Dermis microvascular lymphatic vessel endothelial cell (primary cell): ENCODE measurements at places on chromosomes 7 and 10. TPM values are rescaled to one million over a fixed set of nuclear protein-coding genes. Genes with fewer than 3 reads are reported as not detected.

DNA sequence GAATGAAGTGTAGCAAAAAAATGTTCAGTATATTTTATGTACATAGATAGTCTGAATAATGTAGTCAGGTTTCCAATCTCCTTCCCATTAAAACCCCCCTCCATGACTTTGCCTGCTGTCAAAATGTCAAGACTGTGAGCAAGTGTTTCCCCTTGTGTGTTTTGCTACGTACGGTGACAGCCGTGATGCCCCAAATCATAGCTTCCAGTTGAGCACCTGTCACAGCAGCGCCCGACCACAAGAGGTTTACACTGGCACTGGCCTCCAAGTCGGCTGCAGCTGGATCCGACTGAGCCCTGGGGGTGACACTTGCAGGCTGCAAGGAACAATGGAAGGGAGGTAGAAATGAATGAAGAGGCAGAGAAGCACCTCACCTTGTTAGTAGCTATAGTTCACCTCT is 62.3 kb downstream of the LAMB4 start:
- DNase-seq = no peak

DNA sequence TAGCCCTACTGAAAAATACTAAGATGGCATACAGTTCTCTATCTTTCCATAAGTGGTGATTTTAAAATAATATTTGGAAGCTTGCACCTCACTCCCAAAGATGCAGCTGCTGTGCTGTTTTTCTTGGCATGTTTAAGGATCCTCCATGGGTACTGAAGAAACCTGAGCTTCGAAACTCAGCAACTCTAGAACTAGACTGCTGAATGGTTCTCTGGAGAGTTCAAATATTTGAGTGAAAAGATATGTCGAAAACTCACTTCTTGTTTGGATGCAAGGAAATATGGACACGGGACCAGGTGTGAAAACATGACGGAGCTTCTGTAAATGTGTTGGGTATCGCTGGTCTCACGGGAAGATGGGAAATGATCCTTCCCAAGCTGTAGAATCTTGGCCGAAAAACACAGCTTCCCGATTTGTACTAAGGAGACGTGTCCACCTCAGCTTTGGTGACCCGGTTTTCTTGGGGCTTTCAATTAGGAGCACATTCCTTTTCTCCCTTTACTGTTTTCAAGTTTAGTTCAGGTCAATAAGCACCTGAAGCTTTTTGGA is 543.8 kb upstream of the NRP1 start:
- no peak for DNase-seq

GRCh38 chr7:74289659-74290552 is 699 bp downstream of the CLIP2 start:
- DNase-seq = no peak

DNA sequence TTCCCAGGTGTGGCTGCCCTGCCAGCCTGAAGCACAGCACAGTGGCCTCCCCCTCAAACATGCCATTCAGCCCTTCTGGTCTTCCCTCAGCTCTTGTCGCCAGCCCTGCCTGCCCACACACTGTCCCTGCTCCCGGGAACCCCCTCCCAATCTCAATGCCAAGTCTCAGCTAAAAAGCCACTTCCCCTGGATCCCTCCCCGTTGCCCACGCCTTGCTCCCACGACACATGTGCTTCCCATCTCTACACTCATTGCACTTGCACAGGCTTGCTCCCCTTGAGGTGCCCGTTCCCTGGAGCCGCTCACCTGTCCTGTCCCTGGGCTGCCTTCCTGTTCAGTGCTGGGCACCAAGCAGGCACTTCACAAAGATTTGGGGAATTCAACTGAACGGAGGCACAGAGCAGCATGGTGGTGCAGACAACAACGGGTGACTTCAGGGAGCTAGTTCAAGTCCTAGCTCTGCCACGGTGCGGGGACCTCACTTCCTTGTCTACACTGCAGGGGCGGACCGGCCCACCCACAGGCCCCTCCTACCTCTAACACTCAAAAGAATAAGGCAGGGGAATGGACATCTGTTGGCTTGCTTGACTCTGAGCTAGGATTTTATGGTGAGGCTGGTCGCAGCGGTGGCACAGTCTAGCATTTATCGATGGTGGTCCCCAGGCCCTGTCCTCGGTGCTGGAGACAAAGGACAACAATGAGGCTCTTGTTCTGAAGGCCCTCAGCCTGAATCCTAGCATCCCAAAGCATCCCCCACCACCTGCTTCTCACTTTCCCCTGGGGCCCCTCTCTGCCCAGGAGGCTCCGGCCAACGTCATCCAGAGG is 18.4 kb downstream of the RGS10 start:
- no peak for DNase-seq

- DNase-seq = no peak
Measured at GRCh38 chr7:3057066-3057420, 13.4 kb upstream of the CARD11 start.

DNA sequence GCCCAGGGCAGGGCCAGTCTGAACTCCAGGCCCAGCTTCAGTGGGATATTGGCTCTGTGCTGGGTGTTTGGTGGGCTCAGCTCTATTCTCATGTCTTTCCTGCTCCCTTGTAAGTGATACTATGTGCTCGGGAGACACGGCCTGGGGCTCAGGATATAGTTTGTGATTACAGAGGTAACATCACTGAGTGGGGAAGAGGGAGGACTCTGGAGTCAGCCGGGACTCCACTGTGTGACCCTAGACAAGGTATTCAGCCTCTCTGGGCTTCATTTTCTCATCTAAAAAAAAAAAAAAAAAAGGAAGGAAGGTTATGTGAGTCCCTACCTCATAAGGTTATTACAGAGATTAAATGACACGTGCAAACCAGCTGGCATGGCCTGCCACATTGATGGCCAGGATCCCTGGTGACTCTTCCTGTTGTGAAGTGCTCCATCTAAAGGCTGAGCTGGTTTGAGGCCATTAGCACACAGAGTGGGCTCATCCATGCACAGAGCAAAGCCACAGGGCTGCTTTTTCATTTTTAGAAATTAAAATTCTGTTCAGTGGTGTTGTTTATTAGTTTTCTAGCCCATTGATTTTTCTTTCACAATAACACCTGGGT is 15.7 kb downstream of the SLC13A4 start:
- peak; percentile 12 for DNase-seq

DNA sequence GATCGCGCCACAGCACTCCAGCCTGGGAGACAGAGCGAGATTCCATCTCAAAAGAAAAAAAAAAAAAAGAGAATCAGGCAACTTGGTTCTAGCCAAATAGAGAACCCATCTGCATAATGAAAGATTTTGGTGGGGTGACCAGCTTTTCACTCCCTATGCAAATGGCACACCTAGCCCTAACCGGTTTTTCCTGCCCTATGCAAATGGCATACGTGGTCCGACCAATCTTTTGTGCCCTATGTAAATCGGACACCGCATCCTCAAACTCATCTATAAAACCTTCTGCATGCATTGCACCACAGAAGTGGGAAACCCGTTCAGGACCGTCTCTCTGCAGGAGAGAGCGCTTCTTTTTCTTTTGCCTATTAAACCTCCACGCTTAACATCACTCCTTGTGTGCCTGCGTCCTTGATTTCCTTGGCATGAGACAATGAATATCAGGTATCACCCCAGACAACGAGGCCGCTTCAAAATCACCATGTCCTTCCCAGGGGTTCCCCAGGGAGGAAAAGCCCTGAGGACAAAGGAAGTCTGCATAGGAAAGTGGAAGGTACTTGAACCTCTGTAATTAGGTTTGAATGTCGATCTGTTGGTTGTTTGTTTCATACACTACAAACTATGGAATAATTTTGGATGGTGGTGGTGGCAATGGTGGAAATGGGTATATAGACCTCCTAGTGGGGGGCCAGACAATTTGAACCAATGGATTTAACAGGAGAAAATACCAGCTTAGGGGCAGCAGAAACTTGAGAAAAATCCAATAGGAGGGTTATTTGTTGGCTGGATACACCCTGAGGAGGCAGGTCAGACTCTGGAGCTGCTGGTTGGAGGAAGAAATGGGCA is 396.2 kb downstream of the TYW1 start:
- DNase-seq = no peak

- DNase-seq = no peak
Measured at GRCh38 chr10:62185919-62186692, 82.5 kb downstream of the RTKN2 start.

GRCh38 chr7:36670585-36671431 is 53.5 kb downstream of the AOAH start:
- peak; percentile 68 for DNase-seq

- no peak for DNase-seq
Measured at GRCh38 chr10:117547016-117547715, 4.6 kb downstream of the EMX2 start.

DNA sequence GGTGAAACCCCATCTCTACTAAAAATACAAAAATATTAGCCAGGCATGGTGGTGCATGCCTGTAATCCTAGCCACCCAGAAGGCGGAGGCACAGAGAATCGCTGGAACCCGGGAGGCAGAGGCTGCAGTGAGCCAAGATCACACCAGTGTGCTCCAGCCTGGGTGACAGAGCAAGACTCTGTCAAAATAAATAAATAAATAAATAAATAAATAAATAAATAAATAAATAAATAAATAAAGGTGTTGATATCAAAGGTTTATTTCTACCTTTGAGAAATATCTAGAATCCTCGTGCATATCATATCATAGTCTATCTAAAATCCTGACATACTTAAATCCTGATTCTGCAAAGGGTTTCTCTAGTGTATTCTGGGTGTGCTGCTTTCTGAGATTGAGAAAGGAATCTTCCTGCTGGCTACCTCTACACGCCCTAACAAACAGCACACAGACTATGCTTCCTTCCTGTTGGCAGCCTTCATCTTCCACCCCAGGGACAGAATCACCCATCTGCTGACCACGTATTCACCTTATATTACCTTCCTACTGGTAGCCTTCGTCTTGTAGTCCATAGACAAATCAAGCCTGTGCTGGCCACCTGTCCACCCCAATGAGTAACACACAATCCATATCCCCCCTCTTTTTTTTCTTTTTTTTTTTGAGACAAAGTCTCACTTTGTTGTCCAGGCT is 8.7 kb downstream of the ABLIM1 start:
- DNase-seq = peak; percentile 39

DNA sequence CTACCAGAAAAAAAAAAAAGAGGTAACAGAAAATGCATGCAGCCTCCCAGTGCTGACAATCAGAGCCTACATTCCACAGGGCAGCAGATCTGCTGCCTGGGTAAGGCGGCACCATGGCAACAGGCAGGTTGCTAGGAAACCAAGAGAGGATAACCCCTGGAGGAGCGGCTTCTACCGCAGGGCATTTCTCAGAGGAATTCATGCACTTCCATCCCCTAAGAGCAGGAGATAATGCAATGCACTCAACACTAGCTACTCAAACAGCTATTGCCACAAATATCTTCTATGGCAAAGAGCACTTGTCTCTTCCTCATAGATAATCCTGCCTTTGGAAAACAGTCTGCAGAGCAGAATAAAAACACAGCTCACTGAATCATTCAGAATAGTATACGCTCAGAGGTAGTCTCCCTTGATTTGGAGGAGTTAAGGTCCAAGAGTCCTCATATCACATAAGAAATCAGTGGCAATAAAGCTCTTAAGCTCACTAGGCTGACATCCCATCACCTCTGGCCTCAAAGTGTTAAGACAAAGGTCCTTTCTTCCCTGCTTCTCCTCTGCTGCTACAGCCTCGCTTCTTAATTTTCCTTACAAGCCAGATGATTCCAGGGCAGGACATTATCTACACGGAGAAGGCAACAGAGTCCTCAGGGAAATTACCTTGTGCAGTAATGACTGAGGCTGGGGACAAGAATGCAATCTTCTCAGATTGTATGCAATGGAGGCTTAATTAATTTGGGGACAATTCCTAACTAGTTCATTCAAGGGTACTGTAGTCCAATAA is 10.7 kb downstream of the PSAP start:
- DNase-seq = peak; percentile 48

DNA sequence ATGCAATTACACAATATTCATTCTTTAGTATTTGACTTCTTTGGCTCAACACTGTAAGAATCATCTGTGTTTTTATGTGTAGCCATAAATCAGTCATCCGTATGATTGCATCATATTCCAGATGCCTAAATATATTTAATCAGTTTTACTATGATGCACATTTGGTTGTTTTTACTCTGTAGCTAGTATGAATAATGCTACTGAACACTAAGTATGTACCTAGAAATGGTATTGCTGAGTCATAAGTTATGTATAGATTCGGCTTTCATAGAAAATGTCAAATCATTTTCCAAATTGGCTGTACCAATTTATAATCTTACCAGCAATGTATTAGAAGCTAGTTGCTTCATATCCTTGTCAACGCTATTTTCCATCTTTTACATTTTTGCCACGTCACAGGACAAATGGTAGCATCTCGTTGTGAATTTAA is 197.3 kb upstream of the PLXNA4 start:
- DNase-seq = no peak

GRCh38 chr10:78937800-78938694 is 130.7 kb upstream of the ZMIZ1 start:
- peak; percentile 64 for DNase-seq

DNA sequence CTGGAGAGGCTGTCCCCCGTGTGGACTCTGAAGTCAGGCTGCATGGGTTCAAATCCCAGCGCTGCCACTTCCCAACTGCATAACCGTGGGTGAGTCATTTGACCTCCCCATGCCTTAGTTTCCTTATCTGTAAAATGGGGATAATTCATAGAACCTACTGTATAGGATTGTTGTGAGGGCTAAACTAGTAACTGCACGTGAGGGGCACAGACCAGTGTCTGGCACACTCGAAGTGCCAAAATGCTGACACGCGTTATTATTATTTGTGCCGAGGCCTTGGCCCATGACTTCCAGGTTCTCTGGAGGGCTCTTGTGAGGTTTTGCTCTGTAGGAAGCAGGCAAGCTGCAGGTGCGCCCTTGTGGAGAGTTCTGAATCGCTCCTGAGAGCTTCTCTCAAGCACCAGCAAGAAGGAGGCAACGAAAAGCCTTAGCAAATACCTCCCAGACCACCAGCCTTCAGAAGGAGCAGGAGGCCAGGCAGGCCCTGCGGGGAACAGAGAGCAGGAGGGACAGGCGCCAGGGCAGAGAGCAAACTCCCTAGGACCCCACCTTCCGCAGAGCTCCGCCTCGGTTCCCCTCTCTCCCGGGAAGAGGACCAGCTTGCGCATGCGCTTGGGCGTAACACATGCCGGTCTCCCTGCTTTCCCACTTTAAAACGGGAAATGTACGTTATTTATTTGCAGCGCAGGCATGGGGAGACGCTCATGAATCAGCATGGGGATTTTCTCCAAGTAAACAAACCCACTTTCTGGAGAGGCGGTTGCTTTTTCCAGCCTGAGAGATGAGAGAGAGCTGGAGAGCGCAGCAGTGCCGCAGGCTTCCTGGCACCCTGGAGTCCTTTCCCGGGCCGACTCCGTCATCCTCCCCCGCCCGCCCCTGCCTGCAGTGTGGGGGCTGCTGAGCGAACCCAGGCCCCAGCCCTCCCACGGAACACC is 39.6 kb downstream of the SORCS3 start:
- no peak for DNase-seq

TDRD1 gene
- not detected in 2 replicates for total RNA-seq

INSYN2A gene
- total RNA-seq = not detected in 2 replicates

SEMA4G gene
- 0.77 and 1.5 TPM in 2 replicates for total RNA-seq

SLC16A12 gene
- total RNA-seq = under 0.01 TPM in 1 of 2 replicates, not detected in the other

PNLIPRP1 gene
- not detected in 2 replicates for total RNA-seq

DUS4L gene
- total RNA-seq = 3.5 and 4.1 TPM in 2 replicates

RPEL1 gene
- 0.13 TPM in 2 replicates for total RNA-seq

CALML3 gene
- not detected in 2 replicates for total RNA-seq

MAGI2 gene
- total RNA-seq = 0.26 and 0.89 TPM in 2 replicates

ADARB2 gene
- 0.13 TPM in 1 of 2 replicates, not detected in the other for total RNA-seq

THSD7A gene
- 15.8 and 24.9 TPM in 2 replicates for total RNA-seq

SPDYE2B gene
- not detected in 2 replicates for total RNA-seq

MOGAT3 gene
- not detected in 2 replicates for total RNA-seq

PVRIG gene
- total RNA-seq = not detected in 2 replicates
